Inflammatory macrophage treated with lipopolysaccharide for 4 hours (primary cell): ENCODE measurements at places on chromosomes 13 and 19.

GRCh38 chr19:1811472-1811894 is 593 bp downstream of the ATP8B3 start:
- DNase-seq: no peak

DNA sequence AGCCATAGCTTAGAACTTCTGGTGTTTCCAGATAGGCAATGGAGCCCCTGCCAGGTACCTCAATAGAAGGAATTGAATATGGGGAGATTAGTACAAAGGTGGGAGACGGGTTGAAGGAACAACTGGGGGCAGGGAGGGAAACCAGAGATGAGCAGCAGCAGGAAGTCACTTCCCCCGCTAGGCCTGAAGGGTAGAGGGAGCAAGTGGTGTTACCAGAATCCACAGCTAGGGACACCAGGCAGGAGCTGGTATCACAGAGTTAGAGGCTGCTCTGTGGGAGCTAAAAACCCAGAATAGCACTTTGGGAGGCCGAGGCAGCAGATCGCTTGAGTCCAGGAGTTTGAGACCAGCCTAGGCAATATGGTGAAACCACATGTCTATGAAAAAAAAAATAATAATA is 15.3 kb upstream of the HNRNPUL1 start:
- DNase-seq: peak; percentile 7

GRCh38 chr19:30784850-30785457 is 412.8 kb downstream of the ZNF536 start:
- peak; percentile 74 for DNase-seq

DNA sequence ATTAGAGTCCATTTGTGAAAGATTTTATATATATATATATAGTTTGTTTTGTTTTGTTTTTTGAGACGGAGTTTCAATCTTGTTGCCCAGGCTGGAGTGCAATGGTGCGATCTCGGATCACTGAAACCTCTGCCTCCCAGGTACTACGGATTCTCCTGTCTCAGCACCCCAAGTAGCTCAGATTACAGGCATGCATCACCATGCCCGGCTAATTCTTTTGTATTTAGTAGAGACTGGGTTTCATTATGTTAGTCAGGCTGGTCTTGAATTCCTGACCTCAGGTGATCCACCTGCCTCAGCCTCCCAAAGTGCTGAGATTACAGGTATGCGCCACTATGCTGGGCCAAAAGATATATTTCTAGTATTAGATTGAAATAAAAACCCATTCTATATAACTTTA is 4.0 kb upstream of the ZNF701 start:
- no peak for DNase-seq

GRCh38 chr13:111275995-111276618 is 44.3 kb upstream of the TEX29 start:
- DNase-seq: no peak

GRCh38 chr19:50203281-50204080 is at the start of gene MYH14:
Gene MYH14, plus strand, starts transcription at chr19:50203622. Its CDS starts 6,744 bp downstream, at chr19:50210366.
- DNase-seq: peak; percentile 18

DNA sequence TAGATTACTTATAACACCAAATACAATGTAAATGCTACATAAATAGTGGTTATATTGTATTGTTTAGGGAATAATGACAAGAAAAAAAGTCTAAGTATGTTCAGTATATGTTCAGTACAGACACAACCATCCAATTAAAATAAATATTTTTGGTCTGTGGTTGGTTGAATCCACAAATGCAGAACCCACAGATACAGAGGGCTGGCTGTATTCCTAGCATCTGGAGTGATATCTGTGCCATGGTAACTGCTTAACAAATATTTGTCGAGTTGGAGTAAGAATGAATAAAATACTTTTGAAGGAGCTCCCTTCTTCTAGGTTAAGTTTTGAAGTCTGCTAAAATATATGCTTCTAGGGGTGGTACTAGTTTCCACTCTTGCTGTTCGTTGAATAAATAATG is 241.0 kb downstream of the KLF5 start:
- no peak for DNase-seq

- DNase-seq: no peak
Observed at GRCh38 chr19:4678881-4679790, 9.0 kb upstream of the MYDGF start.

DNA sequence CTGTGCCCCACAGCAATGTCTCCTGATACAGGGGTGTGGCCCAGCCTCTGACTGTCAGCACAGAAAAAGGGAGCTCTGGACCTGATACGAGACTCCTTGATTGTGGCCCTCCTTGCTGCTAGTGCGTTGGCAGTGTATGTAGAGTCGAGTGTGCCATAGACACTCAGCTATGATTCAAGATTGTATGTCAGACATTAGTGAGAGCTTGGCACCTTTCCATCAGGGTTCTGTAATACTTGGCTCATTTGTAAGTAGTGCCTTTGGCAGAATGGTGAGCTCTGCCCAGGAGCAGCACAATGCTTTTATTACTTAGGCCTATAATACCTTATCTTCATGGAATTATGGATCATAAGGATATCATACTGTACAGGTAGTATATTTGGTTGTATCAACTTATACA is 83.4 kb downstream of the ATP8A2 start:
- DNase-seq: no peak

DNA sequence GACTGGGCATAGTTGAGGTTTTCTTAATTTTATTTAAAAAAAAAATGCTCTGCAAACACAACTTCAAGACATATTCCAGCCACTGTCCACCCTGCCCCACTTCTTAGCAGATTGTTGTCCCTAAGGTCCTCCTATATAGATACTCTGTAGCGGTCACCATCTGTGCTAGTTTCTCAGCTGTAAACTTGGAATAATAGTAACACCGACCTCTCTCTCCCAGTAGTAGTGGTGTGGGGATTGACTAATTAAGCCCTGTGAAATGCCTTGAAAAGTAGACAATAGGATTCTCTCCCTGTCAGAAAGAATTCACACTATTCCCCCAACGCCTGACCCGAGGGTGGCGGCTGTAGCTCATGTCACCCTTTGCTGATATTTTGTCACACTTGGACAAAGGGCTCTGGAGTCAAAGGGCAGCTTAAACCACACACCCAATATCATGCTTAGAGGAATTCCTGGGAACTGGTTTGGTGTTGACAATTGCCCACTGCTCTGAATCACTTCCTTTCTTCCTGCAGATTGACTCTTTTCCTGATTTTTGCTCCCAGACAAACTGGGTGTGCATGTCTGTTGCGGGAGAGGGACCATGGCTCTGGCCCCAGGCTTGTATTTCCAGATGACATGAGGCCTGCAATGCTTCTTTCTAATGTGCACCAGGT is 9.2 kb upstream of the SERP2 start:
- no peak for DNase-seq
